Activated T-helper 9 cell treated with anti-CD3 and anti-CD28 coated beads, Interleukin-2, amount 50 U/mL, for 16 hours (primary cell): ENCODE measurements at places on chromosomes 4 and X.

- DNase-seq, result no peak
These were observed 348.2 kb downstream of the BMPR1B start for GRCh38 chr4:95105983-95106382.

DNA sequence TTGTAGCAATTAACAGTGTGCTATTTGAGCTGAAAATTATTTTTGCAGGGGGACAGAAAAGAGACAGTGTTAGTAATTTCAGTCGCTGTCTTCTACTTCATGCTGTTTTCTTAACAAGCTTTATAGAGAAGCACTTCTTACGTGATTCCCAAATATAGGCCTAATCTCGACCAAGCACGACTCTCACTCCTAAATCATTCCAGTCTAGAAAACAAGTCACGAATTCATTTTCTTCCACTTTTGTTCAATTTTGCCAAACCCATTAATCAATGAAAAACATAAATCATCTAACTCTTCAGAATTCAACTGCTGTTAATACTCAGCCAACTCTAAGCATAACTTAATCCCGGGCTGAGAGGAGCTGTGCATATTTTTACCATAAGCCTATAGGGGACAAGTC lies 21.0 kb upstream of the FHL1 start:
- DNase-seq, result no peak

- DNase-seq, result no peak
These were observed 217.9 kb upstream of the GPC4 start for GRCh38 chrX:133633162-133633561.

GRCh38 chr4:140645614-140646412 lies 77.1 kb upstream of the UCP1 start:
- DNase-seq, result no peak

DNA sequence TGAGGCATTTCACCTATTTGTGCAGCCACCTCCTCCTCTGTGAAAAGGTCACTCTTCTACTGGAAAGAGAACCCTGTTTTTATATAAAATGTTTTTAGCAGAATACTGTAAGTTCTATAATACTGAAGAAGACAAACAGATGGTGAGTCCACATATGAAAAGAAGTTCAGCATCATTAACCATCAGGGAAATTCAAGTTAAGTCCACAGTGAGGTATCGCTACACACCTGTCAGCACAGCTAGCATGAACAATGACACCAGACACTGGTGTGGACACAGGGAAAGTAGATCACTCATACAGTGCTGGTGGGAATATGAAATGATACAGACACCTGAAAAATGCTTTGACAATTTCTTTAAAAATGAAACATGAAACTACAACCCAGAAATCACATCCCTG lies 133.0 kb downstream of the MAD2L1 start:
- DNase-seq, result no peak

GRCh38 chrX:44570522-44570921 lies 27.9 kb upstream of the FUNDC1 start:
- no peak for DNase-seq

DNA sequence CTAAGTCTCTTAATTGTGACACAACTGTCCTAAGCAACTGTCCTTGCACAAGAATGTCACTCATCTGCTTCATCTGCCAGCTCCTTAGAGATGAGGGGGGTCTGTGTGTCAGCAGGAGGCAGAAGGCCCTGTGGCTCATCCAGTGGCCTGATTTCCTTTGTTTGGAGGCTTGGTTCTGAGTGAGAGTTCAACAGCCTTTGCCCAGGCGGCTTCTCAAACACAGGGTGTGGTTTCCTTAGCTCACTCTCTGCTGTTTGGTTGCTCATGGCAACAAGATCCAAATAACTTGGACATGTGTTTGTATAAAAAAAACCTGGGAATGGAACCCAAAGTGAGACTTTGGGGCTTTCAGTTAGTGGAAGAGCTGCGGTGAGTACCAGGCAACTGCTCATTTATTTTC lies 46.6 kb downstream of the MAP7D3 start:
- DNase-seq, result no peak

- DNase-seq, result no peak
These were observed 584.8 kb upstream of the INTU start for GRCh38 chr4:127047930-127048329.

- no peak for DNase-seq
These were observed 58.1 kb upstream of the JADE1 start for GRCh38 chr4:128751354-128751753.

- no peak for DNase-seq
These were observed 124.4 kb downstream of the CHRDL1 start for GRCh38 chrX:110671068-110671803.
